ENCODE measurements at places on chromosomes 3 and 15.

GRCh38 chr3:4805662-4806061 is 173.6 kb upstream of the BHLHE40 start:
- no peak for DNase-seq

DNA sequence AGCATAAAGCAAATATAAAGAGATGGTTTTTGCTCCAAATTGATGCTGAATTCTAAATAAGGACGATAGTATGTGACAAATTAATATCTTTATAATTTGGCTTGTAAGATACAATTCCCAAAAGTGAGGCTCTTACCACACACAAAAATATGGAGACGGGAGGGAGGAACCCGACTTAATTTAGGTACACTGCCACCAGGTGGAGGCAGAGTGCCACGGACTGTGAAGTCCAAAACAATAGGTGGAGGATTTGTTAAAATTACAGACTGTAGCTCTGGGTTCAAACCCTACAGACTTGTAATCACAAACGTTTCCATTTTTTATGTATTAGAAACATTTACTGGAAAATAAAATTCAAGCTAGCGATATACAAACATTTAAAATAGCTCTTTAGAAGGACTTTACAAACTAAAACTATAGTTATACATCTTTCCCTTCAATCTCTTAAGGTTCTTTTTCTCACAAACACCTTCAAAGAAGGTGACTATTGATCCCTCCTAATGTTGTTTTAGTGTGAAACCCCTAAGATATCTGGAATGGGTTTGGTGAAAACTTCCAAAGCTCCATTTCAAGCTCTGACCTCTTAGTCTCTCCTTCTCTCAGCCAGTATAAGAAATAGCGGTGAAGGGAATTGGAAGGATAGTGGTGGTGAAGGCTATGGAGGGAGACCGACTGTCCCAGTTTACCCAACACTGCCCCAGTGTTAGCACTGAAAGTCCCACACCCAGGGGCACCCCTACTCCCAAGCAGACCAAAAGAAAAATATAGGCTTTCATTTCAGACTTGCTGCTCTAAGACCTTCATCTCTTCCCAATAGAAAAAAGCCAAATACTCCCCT is 89.7 kb downstream of the AQP9 start:
- DNase-seq: peak; percentile 60

DNA sequence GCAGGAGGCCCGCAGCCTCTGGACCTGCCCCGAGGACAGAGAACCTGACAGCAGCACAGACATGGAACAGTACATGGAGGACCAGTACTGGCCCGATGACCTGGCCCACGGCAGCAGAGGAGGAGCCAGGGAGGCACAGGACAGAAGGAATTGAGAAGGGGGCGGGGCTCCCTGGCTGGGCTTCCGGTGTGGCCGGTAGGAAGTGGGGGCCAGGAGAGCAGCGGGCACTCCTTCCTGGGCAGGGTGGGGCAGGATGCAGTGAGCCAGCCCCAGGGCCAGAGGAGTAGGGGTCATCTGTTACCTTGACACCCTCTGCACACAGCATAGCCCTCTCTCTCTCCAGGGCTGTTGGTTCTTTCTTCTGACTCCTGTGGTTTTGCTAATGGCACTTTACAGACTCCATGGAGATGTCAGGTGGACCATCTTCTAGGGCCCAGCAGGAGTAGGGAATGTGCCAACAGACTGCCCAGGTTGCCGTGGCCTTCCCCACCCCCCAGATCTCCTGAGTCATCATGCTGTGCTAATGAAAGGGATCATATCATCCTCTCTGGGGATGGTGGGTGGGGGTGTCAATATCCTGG is 8.6 kb upstream of the ISG20 start:
- DNase-seq: no peak

DNA sequence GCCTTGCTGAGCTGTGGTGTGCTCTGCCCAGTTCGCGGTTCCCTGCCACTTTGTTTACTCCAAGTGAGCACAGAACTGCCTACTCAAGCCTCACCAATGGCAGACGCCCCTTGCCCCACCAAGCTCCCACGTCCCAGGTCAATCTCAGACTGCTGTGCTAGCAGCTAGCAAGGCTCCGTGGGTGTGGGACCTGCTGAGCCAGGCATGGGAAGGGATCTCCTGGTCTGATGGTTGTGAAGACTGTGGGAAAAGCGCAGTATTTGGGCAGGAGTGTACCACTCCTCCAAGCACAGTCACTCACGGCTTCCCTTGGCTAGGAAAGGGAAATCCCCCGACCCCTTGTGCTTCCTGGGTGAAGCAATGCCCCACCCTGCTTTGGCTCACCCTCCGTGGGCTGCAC is 45.0 kb downstream of the SLC12A6 start:
- no peak for DNase-seq

- DNase-seq: no peak
Observed at GRCh38 chr3:120368172-120368571, 19.0 kb upstream of the LRRC58 start.

- no peak for DNase-seq
Observed at GRCh38 chr15:36498401-36498800, 81.0 kb upstream of the CDIN1 start.

GRCh38 chr3:139547666-139548065 is 8.1 kb upstream of the RBP1 start:
- DNase-seq: no peak

DNA sequence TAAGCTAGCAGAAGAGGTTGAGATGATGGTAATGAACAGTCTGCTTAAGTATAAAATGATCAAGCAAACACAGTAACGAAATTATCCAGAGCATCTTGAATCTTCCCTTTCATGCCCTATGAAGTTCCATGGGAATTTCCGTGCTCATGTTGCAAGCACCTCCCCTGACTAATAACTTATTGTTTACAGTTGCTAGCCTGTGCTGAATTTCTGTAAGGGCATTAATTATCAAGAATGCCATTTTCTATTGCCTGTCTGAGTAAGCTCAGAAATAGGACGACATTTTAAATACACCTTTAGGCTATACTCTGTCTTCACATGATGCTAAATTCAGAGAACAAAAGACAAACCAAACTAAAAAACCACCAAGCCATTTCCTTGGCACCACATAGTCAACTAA is 257.5 kb upstream of the LRTM1 start:
- no peak for DNase-seq

DNA sequence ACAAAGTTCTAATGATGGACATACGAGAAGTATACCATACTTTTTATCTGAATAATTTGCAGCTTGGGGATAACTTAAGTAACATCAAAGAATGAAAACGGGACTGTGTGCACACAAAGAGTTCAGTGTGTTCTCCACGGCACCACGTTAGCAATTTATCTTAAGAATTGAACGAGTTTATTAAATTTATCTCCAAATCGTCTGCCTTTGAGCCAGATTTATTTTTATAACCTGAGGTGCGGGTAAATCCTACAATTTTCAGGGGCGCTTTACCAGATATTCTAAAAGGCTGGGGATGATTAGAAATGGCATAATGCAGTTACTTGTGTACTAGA is 3.5 kb downstream of the CHD2 start:
- DNase-seq: no peak

GRCh38 chr3:37024092-37024491 is 30.8 kb downstream of the MLH1 start:
- DNase-seq: no peak

DNA sequence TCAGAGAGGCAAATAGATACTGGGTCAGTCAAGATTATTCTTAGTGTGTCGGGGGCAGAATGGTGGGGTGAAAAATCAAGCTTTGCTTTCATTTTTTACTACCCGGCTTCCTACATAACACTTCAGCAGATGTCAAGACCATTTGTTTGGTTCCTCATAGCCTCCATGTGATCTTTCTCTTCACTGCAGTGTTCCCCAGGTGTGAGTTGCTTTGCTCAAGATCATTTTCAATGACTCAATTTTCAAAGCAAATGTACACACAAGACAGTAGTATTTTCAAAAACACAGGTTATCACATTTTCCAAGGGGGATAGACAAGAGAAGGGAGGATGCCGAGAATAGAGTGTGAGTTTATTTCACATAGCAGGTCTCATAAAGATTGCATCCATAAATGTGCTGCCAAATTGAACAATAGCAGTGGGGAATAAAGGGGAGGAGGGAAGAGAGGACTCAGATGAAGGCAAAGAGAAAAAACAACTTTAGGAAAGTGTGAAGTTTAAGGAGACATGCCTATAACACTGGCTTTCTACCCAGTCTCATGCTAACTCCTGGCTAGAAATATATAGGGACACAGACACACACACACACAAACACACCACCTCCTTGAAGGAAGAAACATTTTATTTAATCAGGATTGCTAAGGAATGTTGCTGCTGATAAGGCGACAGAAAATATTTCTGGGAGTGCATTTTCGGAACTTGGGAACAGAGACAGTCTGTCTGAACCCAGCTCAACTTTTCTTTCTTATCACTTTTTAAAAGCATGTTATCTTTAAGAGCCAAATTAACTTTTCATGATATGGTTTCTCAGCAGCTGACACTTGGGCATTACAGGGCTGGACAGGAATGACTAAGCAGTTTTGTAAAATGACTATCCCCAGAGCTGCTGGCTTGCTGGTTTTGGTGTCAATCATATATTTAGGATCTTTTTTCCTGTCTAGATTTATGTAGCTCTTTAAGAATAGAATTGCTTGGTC is 402.4 kb downstream of the RBMS3 start:
- DNase-seq: no peak

DNA sequence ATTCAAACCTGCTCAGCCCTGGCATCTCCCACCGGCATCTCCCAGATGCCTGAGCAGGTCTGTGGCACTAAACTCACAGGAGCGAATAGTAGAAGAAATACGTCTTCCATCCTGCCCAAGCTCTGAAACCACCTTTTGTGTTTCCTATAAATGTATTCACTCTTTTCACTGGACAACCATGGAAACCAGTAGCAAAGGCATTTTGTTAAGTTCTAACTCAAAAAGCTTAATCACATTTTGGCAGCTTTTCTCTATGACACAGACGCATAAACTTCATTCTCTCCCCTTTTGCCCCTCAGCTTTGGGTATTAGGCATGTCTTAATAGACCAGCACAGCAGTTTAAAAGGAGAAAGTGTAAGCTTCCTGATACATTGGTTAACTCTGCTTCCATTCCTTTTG is 24.5 kb upstream of the ARNT2 start:
- no peak for DNase-seq

- DNase-seq: no peak
Observed at GRCh38 chr15:92033723-92034122, 180.2 kb downstream of the SLCO3A1 start.

DNA sequence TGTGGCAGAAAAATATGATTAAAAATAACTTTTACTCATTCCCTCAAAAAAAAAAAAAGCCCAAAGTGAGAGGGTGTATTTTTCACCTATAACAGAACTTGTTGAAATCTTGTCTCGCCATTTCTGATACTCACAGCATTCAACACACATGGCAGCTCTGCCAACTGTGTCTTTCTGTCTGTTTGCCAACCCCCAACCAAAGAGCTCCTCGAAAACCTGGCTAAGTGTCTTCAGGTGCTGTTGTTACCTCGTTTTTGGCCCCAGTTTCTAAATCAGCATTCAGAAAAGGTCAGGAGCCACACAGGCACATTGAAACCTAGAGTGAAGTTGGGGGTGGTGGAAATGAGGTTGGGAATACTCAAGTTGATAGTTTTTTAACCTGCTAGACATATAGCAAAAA is 123.5 kb downstream of the TMEM108 start:
- DNase-seq: no peak

- DNase-seq: no peak
Observed at GRCh38 chr3:32852146-32852545, 34.3 kb downstream of the TRIM71 start.

- DNase-seq: no peak
Observed at GRCh38 chr3:71370467-71370866, 213.1 kb downstream of the FOXP1 start.

- no peak for DNase-seq
Observed at GRCh38 chr15:31977812-31978661, 52.3 kb upstream of the CHRNA7 start.

DNA sequence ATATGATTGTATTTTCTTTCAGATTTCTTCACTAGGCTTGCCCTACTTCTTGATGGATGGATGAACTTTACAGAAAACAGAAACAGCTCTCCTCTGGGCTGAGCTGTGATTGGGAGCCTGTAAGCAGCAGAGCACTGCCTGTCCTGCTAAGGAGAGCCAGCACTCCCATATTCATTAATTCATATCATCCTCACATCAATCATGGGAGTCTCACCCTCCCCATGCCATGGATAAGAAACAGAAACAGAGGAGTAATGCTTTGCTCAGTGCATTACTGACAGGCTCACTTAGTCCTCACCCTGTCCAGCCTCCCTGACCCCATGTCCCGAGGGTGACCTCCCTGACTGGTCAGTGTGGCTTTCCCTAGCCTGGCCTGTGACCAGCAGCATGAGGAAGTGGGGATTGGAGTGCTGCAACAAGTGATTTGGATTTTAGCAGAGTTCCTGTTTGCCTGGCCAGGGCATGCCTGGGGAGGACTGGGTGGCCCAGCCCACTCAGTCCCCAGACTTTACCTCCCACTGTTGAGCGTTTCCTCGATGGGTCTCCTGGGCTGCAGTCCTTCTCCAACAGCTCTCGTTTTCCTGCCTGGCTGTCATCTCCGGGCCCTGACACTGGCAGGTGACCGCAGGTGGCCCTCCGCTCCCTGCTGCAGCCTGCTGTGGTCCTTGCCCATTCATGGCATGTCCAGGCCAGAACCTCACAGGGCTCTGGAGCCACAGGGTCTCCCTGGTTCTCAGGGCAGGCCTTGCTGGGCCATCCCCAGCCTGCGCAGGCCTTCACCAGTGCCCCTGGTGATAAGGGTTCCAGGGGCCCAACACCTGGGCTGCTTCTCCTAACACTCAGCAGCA is 1.3 kb upstream of the TMIE start:
- no peak for DNase-seq

DNA sequence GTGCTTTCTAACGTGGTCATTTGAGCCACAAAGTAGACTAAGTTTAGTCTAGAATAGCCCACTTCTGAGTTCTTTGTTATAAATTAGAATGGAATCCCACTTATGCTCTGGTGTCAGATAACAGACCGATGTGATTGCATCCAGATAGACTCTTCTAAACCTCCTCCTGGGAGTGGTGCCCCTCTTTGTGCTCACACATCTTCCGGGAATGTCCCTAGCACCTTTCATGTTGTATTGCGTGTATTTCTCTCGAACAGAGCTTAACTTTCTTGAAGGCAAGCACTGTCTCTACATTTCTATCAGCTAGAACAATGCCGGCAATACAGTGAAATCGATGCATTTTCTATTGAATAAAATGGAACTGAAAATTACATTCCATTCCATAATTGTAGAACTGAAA is 23.0 kb downstream of the CP start:
- peak; percentile 50 for DNase-seq

GRCh38 chr3:32575451-32576113 is 4.9 kb upstream of the DYNC1LI1 start:
- DNase-seq: peak; percentile 34

DNA sequence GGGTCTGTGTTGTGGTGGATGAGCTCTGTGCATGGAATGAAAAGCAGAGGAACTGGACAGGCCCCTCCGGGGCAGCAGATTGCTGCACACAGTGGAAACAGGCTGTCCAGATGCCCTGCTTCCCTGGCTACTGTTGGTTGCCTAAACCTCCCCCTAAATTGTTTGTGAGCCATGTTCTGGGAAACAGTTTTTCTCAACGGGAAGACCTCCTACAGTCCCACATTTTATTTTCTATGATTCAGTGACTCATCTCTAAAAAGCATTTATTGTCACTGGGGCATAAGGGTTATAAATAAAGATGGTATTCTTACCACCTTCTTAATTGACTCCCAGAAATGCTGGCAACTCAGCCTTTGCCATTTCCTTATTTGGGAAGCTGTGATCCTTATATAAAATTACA is 20.3 kb upstream of the PTPN9 start:
- DNase-seq: no peak

GRCh38 chr15:44788748-44789147 is 52.4 kb downstream of the TRIM69 start:
- no peak for DNase-seq

Data from fibroblast of skin of left quadriceps (primary cell).